Activated naive CD4-positive, alpha-beta T cell treated with anti-CD3 and anti-CD28 coated beads, Interleukin-2, amount 50 U/mL, for 72 hours (primary cell): ENCODE measurements at places on chromosomes 2 and 18. TPM values are rescaled to one million over a fixed set of nuclear protein-coding genes. Genes with fewer than 3 reads are reported as not detected.

The NYAP2 gene
- total RNA-seq: not detected

The LCT gene
- 0.27 TPM for total RNA-seq

The CABYR gene
- total RNA-seq: 0.84 TPM

The GATA6 gene
- total RNA-seq: not detected

The SNX17 gene
- 56.4 TPM for total RNA-seq

The PAIP2B gene
- total RNA-seq: 3.7 TPM

GRCh38 chr2:164504253-164504652, 117.0 kb downstream of the GRB14 start:
- no peak for DNase-seq

GRCh38 chr18:46518438-46518837, 138.6 kb downstream of the LOXHD1 start:
- DNase-seq: no peak

- no peak for DNase-seq
Measured at GRCh38 chr2:60046529-60046928, 506.9 kb downstream of the BCL11A start.

- no peak for DNase-seq
Measured at GRCh38 chr2:64251497-64252250, 107.5 kb upstream of the PELI1 start.

DNA sequence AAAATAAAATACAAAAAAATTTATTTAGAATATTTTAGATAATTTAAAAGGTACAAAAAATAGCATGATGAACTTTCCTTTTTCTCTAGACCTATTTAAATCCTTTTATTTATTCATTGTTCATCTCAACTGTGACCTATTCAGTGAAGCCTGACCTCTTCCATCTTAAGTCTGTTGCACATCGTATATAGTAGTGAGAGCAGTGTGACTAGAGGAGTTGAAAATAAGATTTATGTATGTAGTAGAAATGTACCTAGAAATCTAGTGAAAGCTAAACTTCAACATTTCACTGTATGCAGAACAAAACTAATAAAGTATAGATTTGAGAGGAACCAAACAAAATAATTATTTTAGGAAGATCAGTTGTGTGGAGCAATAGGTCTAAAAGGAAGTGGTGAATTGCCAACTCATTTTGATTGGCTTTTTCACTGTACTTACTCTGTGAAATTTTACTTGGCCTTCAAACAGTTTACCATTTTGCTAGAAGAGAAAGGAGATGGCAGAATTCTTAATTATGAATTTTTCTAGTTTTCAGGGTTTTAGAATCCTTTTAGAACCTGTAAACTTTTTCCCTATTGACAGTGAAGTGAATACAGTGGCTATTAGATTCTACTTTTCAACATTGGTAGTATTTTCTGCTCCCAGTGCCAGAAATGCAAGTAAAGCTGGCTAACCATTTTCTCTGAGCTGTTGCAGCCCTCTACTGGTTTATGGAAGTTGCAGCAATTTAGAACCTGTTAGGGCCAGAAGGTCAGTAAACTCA, 11.0 kb downstream of the ANKRD12 start:
- DNase-seq: no peak

- no peak for DNase-seq
Measured at GRCh38 chr18:44841752-44842587, 161.3 kb downstream of the SETBP1 start.

DNA sequence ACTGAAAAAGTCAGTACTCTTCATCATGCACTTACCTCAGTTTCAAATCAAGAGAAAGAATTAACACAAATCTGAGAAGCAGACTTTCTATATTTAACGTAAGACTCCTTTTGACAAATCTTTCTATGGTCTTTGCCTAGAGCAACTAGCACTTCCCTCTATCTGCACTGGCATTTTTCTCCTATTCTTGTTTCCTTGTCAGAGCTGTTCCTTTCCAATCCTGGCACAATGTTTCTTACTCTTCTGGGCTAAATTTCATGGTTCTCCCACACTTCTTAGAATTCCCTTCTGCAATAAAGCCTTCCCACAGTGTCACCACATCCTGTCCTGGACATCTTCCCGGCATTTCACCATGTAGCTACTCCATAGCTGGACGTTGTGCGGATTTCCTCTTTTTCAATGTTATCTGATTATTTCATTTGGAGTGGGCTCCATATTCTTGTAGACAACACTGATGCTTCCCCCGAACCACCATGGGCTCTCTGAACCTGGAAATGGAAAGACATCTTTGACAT, 144.7 kb upstream of the CTNNA2 start:
- no peak for DNase-seq

- DNase-seq: no peak
Measured at GRCh38 chr2:196336715-196337114, 165.3 kb upstream of the STK17B start.

GRCh38 chr2:238808761-238809160, 39.1 kb upstream of the TWIST2 start:
- DNase-seq: no peak

DNA sequence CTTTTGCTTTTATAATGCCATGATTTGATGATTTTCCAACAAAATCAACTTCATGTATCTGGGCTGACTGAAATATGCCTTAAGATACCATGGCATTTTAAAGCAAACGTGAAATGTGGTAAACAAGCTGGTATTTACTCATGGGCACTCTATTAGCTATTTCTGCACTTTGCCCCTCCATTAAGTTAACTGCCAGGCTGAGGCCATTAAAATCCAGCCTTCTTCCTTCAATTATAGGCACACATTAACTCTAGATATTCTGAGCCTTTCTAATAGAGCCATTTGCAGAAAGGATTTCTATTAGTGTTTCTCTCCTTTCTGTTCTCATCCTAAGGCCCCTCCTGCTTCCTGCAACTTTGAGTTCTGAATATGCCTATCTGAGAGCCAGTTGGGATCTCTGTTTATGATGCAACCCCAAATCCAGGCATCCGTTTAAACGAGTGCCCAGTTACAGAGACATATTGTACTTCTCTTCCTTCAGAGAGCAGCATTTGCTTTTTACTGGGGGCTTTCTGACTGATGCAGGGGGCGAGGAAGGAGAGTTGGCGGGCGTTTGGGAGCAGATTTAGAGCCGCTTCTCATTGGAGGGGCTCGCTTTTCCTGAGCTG, 1.6 kb upstream of the KCNJ3 start:
- DNase-seq: no peak

- no peak for DNase-seq
Measured at GRCh38 chr18:78821396-78821795, 158.2 kb upstream of the SALL3 start.

DNA sequence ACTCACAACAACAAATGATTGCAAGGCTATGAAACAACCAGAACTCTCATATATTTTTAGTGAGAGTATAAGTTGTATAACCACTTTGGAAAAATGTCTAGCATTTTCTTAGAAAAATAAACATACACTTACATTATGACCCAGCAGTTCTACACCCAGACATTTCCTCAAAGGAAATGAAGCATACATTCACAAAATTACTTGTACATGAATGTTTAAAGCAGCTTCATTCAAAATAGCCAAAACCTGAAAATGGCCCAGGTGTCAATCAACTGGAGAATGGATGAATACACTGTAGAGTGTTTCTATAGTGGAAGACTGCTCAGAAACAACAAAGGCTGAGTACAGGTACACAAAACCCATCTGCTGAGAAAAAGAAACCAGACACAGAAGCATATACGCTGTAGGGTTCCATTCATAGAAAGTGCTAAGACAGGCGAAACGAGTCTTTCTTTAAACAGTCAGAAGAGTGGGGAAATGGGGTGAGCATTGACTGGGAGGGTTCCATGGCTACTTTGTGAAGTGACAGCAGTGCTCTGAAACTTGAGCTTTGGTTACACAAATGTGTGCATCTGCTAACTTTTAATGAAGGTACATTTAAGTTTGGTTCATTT, 799.0 kb downstream of the DCDC2C start:
- no peak for DNase-seq

DNA sequence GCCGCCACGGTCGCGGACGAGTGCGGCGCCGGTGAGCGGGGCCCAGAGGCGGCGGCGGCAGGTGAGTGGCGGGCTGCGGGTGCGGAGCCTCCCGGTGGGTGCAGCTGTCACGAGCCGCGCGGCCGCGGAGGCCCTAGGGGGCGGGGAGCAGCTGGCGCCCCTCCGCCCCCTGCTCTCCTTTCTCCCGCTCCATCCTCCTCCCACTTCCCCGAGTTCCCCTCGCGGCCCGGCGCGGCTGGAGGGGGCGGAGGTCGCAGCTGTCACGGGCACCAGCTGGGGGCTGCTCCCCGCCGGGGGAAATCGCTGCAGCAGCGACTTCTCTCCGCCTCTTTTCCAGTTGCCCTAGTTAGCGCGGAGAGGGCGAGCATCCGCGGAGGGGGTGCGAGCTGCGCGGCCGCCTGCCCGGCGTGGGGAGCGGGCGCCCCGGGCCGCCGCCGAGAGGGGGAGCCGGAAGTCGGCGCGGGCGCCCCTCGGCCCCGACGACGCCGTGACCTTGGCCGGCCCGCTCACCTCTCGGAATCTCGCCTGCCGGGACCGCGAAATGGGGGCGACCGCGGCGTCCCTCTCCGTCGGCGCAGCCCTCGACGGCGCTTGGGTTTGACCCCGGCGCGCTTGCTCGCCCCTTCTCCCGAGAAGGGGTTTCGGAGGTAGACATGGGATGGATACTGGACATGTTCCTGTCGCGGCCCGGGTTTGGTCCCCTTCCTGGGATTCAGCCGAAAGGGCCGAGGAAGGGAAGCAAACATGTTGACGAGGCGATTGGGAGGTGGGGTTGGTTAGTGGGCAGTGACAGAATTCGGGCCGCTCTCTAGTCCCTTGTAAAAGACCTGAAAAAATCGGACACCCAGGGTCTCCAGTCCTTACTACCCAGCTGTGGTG, 727 bp downstream of the NCOA1 start:
- peak; percentile 50 for DNase-seq

DNA sequence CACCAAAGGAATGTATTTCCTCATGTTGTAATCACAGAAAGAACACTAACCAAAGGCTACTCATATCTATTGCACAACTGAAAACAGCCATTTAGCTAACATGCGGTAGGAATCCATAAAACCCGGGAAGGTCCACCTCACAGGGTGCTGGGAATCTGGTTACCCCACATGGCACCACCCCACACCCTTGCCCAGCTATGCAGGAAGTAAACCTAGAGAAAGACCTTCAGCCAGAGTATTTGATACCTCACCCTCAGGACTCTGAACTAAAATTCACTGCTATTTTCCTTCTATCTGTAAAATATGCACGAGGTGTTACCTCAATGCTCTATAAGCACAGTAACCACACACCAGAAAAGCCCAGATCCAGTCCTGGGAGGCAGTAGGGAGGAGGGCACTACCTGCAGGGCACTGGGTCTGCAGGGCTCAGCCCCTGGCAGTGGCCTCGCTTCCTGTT, 45.8 kb downstream of the PTPN2 start:
- no peak for DNase-seq

GRCh38 chr18:67260841-67261240, 255.7 kb downstream of the DSEL start:
- no peak for DNase-seq

- no peak for DNase-seq
Measured at GRCh38 chr2:122034344-122034743, 278.9 kb downstream of the TSN start.

DNA sequence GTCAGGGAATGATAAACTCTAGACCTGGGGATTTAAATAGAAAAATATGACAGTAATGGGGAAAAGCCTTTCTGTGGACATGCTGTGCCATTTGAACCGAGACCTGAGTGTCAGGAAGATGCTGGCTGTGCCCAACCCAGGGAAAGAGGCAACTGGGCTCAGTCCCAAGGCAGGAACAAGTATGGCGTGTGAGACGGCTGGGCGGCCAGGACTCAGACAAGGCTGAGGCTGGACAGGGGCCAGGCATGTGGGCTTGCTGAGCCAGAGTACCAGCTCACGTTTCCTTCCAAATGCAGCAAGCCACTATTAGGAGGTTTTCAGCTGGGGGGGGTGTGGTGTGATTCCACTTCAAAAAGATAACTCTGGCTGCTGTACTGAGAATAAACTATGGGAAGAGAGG, 92.4 kb downstream of the INPP5D start:
- no peak for DNase-seq

DNA sequence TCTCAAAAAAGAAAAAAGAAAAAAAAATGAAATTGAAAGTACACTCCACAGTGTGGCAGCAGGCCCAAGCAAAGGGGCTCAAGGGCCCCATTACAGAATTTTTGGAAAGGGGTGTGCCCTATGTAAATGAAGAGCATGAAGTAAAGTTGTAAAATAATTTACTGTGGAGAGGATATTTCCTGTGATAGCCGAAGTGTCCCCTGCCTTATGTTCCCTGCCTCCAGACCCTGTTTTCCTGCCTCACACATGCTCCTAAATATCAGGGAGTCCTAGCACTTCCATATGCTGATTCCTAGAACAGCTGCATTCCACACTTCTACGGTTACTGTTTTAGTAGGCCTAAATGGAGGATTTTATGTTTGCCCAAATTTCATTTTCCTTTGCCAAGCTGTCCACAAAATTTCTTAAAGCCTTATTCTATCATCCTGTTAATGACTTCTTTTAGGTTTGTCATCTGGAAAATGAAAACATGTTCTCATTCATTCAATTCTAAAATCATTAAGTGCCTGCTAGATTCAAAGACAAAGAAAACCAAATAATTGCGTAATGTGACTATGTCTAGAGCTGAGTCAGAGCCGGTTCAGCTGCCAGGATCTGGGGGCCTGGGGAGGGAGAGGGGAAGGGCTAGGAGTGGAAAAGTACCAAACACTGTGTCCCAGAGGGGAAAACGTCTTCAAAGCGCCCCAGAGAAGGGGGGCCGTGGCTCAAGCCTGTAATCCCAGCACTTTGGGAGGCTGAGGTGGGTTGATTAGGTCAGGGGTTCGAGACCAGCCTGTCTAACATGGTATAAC, 25.9 kb upstream of the IMPA2 start:
- DNase-seq: no peak

DNA sequence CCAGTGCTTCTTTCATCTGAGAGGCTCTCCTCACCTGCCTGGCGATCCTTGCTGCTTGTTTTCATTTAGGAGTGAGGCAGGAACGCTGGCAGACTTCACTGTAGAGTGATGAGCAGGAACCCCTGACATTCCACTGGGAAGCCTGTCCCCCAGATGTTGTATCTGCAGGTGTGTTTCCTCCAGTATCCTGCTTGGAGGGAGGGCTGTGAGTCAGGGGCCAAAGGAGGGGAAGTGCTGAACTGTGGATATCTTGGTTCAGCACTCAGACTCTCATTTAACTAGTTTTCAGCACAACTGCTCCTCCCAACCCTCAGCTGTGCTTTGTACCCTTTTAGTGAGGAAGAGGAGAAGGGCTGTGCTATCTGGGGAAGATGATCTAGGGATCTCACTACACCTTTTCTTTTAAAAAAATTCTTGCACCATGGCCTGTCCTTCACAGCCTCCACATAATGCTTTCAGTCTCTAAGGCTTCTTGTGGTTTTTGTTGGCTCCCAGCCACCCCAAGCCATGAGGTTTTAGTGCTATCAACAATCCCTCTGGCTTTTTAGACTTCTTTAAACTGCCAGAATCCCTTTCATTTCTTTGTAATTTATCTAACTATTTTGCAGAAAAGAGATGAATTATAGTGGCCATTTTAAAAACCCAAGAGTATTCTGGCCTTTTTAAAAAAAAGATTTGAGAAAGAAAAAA, 11.2 kb downstream of the ANKAR start:
- no peak for DNase-seq

GRCh38 chr2:71596011-71596410, 142.7 kb downstream of the DYSF start:
- DNase-seq: no peak

- no peak for DNase-seq
Measured at GRCh38 chr2:157180359-157180758, 77.1 kb upstream of the GALNT5 start.

GRCh38 chr2:234493796-234494195, 3.1 kb downstream of the ARL4C start:
- no peak for DNase-seq
